ENCODE measurements at places on chromosomes 12 and 14.

DNA sequence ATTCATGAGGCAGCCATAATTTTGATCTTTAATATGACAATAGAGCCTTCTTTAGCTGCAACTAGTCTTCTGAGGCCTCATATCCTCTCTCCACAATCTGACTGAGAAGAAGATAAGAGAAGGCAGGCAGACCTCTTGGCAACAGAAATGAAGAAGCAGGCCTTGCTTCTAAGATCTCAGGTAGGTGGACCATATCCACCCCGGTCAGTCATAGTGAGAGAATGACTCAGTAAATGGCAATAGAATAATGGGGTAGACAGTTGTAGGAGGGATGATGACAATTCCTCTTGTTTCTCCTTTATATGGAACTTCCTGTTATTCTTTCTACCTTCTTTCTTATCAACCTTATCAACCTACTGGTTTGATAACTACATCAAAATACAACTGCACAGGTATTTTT is 246.7 kb upstream of the G2E3 start:
- DNase-seq = no peak

DNA sequence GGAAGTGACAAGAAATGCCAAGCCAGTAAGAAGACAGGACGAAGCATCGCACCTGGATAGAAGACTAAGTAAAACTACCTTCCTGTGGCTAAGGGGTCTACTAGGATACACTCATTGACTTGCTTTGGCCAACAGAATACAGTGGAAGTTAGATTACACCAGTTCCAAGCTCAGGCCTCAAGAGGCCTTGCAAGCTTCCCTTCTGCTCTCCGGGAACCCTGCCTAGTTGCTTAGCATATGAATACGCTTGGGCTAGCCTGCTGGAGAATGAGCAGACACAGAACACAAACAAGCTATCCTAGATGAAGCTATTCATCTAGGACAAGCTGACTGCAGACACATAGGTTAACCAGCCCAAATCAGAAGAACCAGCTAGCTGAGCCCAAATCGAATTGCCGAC is 97.0 kb downstream of the DPF3 start:
- no peak for DNase-seq

DNA sequence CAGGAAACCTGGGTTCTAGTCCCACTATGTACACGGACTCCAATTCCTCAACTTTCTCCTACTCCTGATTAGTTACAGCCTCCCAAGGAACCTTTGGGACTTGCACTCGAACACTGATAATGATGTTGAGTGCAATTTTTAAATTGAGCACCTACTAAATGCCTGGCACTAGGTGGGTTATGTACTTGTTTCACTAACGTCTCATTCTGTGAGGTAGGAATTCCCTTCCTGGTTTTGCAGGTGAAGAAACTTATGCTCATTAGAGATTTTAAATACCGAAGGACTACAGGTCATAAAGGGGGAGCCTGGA is 536 bp downstream of the PARPBP start:
- DNase-seq = no peak

- no peak for DNase-seq
Measured at GRCh38 chr12:66120477-66120876, 10.1 kb downstream of the LLPH start.

GRCh38 chr14:94278731-94279130 is 14.3 kb downstream of the SERPINA10 start:
- no peak for DNase-seq

DNA sequence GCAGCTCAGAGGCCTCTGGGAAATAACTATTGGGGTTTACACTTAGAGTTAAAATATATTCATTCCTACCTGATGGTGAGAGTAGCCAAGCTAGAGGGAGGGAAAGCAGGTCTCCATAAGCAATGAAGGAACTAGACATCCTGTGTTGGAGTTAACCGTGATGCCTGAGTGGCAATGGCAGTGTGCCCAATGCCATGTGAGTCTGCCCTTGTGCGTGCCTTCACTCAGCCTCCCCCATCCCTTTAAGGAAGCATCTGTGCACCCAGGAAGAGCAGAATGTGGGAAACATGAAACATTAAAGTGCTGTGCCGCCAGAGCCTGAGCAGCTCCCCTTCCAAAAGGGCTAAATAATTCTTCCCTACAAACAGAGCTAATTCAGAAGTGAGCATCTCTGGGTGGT is 76.3 kb downstream of the COX16 start:
- no peak for DNase-seq

- DNase-seq = no peak
Measured at GRCh38 chr12:104339663-104340062, 36.1 kb downstream of the EID3 start.

DNA sequence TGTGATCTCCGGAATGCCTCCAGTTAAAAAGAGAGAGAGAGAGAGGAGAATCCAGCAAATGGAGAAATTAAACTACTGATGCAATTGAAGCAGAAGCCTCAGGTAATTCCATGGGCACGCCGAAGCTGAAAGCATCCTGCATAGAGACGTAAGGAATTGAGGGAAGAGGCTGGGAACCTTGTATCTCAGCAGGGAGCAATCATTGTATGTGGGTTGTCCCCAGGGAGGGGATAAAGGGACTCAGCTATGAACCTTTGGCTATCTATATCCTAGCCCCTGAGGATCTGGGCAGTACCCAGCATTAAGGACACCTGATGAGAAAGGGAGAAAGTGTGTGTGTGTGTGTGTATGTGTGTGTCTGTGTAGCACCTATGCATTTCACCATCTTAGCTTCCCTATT is 95.8 kb upstream of the ATXN7L3B start:
- DNase-seq = no peak

DNA sequence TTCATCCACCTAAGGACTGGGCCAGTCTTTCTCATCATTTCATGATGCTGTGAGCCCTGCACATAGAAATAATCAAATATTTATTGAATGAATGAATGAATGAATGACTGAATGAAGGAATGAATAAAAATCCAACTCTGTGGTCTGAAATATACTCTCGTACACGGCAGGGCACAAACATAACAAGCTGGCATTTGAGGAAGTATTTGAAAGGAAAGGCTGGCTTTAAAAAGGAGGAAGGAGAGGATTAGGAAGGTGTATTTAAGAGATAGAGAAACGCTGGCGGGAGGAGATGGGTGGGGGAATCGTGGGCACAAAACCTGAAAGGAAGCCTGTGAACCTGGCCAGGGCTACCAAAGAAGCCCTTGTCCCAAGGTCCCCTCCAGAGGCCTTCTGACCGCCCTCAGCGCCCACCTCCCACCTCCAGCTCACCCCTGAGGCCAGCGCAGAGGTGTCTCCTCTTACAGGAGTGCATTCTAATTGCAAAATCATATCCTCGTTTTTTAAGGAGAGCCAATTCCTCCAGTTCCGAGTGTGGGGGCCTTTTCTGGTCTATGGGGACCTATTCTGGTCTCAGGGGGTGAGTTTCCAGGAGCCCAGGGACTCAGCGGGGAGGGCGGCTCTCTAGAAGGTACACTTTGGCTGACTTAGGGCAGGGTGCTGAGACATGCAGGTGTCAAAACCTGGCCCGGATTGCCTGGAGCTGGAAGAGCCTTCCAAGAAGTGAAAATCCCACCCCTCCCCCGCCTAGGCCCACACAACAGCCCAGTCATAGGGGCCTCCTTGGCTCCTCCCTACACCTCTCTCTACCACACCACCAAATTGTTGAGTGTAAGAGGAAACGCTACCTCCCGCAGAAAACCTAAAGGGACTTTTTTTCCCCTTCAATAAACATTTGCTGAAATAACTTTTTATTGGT is 8.7 kb upstream of the JDP2 start:
- no peak for DNase-seq

GRCh38 chr12:42977451-42978230 is 388.1 kb upstream of the PRICKLE1 start:
- DNase-seq = no peak

DNA sequence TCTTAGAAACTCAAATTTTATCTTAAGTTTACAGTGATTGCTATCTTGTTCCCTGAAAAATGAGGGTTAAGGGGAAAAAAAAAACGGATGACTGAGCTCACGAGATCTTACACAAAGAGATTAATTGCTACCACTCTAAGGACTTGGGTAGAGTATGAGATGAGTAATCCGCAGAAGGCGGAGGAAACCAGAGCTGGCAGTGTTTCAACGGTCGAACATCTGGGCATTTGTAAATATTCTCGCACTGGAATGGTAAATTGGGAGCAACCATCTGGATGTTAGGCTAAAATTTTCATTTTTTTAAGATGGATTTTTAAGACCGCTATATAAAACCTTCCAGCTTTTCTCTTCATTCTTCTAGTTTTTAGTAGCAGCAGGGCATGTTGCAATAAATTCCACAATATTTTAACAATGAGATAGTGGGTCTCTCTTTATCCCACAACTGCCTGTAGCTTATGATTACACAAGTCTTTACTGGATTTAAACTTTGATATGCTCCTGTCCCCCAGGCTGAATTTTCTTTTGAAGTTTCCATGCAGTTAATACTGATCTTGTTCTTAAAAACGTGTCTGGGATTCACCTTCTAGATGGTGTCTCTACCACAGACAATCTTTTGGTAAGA is 1324.1 kb downstream of the AACS start:
- DNase-seq = no peak

GRCh38 chr12:65828711-65829339 is 4.5 kb downstream of the HMGA2 start:
- no peak for DNase-seq

- no peak for DNase-seq
Measured at GRCh38 chr14:25197885-25198284, 147.9 kb upstream of the STXBP6 start.

- DNase-seq = no peak
Measured at GRCh38 chr12:104680070-104680469, 223.3 kb downstream of the CHST11 start.

GRCh38 chr12:92608151-92609091 is 94.4 kb upstream of the PLEKHG7 start:
- no peak for DNase-seq

- no peak for DNase-seq
Measured at GRCh38 chr12:42683266-42683665, 93.7 kb upstream of the PRICKLE1 start.

- DNase-seq = no peak
Measured at GRCh38 chr14:30243805-30244204, 315.2 kb upstream of the G2E3 start.

DNA sequence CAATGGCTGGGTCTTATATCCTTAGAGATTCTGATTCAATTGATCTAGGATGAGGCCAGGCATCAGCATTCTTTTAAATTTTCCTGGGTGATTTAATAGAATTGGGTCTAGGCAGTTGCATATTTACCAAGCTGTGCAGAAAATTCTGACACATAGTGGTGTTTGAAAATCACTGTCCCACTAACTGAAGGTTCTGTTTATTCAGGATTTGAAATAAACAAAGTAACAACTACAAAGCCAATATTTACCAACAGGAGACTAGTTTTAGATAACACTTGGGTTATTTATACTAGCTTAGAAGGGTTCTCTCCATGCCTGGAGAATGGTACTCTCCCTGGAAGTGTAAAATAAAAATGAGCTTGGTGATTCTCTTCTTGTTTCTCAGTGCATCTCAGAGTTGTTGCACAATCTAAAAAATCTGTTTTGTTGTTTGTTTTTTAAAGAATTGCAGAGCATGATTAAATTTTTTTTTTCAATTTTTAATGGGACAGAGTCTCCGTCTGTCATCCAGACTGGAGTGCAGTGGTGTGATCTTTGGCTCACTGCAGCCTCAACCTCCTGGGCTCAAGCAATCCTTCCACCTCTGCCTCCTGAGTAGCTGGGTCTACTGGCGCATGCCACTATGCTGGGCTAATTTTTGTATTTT is 16.9 kb downstream of the BEST3 start:
- DNase-seq = no peak

GRCh38 chr12:124992874-124993625 is 395 bp upstream of the BRI3BP start:
- no peak for DNase-seq

- DNase-seq = no peak
Measured at GRCh38 chr12:69457433-69457832, 12.8 kb upstream of the FRS2 start.

DNA sequence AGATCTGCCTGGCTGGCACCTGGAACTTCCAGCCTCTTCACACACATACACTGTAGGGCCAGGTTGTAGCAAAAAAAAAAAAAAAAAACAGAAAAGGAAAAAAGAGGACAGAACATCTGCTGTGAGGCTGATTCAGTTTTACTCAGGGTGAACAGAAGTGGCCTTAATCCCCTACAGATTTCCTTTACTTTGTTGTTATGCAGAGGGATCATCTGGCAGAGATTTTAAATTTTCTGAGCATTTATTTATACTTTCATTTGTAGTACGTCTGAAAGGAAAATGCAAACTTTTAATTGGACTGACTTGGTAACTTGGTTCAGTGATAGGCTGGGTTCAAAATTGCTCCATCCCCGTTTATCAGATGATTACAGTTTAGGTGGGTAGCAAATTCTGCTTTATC is 50.8 kb upstream of the PRICKLE1 start:
- no peak for DNase-seq

- DNase-seq = no peak
Measured at GRCh38 chr14:77488558-77488957, 10.1 kb downstream of the ISM2 start.

- no peak for DNase-seq
Measured at GRCh38 chr12:105433804-105434203, 103.3 kb downstream of the C12orf75 start.

DNA sequence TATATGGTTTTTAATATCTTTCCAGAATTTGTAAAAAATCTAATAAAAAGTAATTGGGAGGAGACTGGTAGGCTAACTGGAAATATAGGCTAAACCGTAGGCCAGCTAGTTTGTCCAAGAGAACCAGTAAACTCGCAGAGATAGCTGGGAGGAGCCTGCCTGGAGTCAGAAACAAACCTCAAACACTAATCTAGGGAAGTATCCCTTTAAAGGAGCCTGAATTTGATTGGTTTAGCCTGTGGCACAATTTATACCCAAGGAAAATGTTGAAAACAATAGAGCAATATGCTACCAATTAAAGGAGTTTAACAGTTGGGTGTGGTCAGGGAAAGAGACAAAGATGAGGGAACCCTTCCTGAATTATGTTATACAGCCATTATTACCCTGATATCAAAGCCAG is 109.6 kb downstream of the EML5 start:
- no peak for DNase-seq

DNA sequence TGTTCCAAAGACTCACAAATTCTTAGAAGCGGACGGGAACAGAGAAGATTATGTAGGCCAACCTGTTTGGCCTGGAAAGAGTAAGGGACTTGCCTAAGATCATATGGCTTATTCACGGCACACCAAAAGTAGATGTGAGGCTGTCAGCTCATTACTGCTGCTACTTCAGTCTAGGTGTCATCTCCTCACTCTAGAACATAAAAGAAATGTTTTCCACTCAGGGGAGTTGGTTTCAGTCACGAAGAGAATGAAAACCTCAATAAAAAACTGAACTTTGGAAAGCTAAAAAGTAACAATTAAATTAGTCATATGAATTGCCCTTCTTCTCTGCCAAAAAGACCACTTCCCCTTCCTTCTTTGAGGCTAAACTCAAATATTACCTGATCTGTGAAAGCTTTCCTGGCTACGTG is 658 bp upstream of the CEP128 start:
- DNase-seq = no peak

GRCh38 chr14:92986254-92987147 is 63.6 kb downstream of the CHGA start:
- DNase-seq = peak; percentile 29

- peak; percentile 75 for DNase-seq
Measured at GRCh38 chr12:89162589-89163261, 189.6 kb downstream of the DUSP6 start.
